NCI-H1694 (cell line): ENCODE measurements at places on chromosomes 5 and 9.

GRCh38 chr5:3320317-3320875, 275.2 kb upstream of the IRX1 start:
- no peak for DNase-seq

DNA sequence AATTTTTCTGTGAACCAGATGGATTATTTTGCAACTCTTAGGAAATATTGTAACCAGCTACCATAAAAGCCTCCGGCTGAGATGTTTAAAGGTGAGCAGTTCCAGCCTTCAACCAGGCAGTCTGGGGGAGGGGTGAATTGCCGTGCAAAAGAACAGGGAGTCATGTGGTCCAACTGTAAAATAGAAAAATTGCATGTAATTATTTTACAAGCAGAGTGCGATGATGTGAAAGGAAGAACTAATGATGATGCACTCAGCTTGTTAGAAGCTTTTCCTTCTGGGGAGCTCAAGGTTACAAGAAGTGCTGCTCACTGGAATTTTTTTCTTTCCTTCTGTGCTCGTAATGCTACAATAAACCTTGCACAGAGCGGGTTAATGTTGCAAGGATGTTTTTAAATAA, 188.7 kb upstream of the ITGA1 start:
- DNase-seq, result no peak

DNA sequence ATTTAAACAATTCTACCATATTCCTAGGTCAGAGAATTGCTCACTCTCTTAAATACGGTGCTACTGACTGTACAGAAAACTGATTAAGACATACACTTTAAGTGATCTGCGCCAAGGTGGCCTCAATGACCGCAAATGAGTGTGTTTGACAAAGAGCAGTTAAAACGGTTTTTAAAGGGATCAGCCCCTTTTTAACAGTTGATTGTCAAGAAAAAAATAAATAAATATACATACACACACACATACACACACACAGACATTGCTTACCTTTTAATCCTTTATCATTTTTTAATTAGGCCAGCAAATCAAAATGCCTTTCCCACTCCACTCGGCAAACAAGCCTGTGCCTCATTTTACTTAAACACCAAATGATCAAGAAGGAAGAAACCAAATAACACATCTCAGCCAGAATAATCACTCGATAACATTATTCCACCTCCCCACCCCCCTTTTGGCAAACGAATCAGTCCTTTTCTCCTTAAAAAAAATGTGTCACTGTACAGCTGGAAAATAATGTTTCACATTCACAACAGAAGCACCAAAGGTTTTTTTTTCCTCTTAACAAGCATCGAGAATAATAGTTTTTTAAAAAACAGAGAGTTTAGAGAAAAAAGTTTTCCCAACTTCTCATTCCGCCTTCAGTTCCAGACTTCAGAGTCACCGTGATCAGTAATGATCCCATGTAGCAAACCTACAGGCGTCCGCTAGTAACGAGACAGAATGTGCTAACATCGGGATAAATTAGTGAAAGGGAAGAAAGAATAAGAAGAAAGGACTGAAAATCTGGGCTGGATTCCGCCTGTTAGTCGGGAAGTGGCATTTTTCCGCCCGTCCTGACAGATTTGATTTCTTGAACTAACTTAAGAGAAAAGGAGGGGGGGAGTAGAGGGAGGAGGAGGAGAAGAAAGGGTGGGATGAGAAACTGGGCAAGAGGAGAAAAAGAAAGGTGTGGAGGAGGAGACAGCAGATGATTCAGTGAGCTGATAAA, at the start of gene ZNF608:
Gene ZNF608, minus strand, starts transcription at position 712 of the 988 bp plus-strand sequence. CDS start 1,650 bp downstream, outside the sequence.
- peak; percentile 61 for DNase-seq

GRCh38 chr5:137075163-137075970, 423.8 kb downstream of the SPOCK1 start:
- peak; percentile 23 for DNase-seq

GRCh38 chr9:86128235-86128822, 29.0 kb upstream of the GOLM1 start:
- no peak for DNase-seq
